NCI-H1417 (cell line): ENCODE measurements at places on chromosomes 4 and X.

DNA sequence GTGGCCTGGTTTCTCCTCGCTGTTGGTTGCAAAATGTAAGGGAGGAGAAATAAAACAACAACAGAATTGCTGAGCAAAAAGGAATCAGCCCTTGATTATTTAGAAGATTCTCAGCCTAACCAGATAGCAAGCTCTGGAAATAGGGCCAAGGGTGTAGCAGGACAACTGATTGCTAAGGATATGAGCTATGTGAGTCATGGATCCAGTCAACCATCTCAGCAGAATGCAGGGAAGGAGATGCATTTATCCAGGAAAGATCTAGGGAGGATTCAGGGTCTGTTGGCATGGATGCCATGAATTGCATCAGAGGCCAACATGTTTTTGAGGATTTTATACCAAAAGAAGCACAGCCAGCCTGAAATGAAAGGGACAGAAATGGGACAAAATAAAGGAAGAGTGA is 2.2 kb upstream of the XAGE3 start:
- DNase-seq: no peak

DNA sequence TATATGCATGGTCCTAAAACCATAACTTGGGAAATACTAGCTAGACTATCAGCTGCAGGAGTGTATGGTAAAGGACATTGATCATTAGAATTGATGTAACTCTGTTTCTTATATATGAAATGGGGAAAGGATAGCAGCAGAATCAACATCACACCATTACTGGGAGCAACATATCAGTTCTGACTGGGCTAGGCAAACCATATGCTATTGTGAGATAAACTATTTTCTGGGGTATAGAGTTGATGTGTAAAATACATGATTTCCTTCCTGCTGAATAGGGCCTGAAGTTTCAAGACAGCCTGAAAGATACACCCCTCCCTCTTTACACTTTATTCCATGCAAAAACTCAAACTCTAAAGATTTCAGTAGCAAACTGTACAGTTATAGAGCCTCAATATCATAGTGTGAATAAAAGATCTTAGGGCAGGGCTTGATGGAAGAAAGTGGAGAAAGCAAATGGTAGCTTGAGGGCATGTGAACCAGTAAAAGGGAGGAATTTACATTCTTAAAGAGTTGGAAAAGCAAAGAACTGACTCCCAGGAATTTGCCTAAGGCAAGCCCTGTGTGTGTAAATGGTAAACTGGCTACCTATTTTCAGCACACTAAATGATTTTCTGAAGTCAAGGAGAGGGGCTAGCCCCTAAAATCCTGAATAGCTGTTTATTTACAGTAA is 404.1 kb downstream of the MAPK10 start:
- no peak for DNase-seq

DNA sequence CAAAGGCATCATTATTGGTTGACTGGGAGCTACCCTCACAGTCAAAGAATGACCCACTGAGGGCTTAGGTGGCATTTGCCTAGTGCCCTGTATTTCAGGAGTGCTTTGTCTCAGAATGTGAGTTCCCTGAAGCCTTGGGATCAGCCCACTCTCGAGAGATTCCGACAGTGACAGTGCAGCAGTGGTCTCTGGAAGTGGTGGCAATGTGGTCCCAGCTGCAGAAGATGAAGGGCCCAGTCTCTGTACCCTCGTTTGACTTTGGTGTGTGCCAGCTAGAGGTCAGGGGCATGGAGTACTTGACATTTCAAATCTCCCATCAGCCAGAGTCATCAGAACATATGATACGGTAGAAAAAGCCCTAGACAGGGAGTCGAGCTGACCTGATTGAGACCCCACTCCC is 153.7 kb downstream of the EFNB1 start:
- no peak for DNase-seq

GRCh38 chr4:184816962-184817361 is 8.8 kb downstream of the ACSL1 start:
- DNase-seq: no peak

DNA sequence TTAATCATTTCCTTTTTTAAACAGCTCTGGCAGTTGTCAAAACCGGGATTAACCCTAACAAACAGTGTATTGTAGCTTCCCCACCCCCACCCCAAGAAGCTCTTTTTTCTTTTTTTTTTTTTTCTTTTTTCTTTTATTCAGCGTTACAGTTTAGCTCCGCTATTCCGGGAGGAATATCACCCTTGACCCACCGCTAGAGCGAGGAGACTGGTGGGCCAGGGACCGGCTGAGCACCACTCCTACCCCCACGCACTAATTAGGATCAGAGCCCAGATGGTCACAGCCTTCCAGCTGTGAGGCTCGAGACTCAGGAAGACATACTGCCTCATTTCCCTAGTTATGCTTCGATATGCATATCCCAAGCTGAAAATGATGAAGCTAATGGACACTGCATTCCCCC is 2.0 kb downstream of the PARM1 start:
- peak; percentile 40 for DNase-seq

DNA sequence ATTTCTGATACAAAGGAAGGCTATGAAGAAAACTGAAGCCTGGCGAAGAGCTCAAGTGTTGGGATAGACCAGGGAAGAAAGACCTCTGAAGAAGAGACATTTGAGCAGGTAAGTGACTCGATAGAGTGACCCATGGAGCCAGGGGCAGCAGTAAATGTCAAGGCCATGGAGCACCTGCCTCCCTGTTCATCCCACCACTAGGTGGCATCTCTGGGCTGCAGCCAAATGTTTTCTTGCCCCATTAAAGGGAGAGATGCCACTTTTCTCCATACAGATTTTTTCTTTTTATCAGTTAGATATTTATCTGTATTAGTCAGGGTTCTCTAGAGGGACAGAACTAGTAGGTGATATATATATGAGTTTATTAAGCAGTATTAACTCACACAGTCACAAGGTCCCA is 4.9 kb upstream of the ZNF81 start:
- peak; percentile 79 for DNase-seq

DNA sequence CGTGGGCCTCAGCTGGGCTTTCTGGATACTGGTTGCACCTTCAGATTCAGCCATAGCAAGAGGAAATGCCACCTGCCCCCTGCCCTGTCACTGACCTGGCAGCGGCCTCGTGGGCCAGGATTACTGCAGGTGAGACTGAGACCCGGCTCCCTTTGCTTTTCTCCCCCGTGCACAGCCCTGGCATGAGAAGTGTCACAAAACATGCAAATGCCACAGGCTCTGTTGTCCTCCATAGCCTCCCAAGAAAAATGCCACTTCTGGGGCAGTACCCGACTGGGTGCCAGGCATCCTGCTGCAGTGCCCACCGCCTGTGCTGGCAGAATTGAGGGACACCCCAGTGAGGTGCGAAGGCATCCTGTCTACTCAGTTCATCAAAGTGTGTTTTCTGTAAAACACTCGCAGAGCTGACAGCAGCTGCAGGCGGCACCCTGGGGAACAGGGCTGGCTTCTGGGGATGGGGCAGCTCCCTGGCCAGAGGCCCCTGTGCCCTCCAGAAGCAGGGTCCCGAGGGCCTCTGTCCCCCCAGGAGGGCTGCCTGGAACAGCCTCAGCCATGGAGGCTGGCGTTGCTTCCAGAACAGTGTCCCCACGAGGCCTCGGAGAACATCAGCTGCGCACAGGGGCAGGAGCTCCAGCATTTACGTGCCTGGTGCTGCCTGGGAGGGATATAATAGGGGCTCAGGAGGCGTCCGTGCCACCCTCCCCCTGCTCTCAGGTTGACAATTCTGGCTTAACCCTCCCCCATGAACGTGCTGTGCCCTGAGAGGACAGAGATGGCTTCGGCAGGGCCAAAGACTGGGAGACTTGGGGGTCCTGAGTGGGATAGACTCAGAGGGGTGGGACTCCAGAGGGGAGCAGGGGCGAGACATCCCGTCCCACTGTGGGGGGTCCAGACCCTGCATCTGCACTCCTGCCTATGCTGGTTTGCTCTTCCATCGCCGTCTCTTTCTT is 99.5 kb upstream of the NKX1-1 start:
- no peak for DNase-seq

GRCh38 chrX:80705379-80705778 is 104.3 kb downstream of the BRWD3 start:
- DNase-seq: no peak

DNA sequence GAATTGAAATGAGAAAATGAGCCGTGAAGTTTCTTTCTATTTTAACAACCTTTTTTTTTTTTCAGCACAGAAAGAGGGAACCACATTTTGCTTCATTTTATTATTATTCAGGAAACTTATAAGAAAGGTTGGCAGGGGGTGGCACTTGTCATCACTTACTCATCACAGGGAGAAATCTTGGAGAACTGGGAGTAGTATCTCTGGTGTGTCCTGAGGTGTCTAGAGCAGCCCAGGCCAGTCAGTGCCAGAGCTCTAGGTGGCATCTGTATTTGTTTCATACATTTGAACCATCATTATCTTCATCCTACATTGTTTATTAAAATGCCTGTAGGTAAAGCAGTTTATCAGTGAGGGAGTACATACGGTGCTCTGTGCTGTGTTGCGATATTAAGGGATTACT is 43.8 kb upstream of the ARHGAP24 start:
- no peak for DNase-seq

- DNase-seq: no peak
Measured at GRCh38 chr4:122606364-122607043, 14.4 kb downstream of the IL21 start.

- no peak for DNase-seq
Measured at GRCh38 chrX:119638725-119639471, 32.7 kb upstream of the NKRF start.

- no peak for DNase-seq
Measured at GRCh38 chr4:38785041-38785790, 2.4 kb upstream of the TLR10 start.

- peak; percentile 55 for DNase-seq
Measured at GRCh38 chr4:186201535-186202230, 10.3 kb downstream of the CYP4V2 start.

DNA sequence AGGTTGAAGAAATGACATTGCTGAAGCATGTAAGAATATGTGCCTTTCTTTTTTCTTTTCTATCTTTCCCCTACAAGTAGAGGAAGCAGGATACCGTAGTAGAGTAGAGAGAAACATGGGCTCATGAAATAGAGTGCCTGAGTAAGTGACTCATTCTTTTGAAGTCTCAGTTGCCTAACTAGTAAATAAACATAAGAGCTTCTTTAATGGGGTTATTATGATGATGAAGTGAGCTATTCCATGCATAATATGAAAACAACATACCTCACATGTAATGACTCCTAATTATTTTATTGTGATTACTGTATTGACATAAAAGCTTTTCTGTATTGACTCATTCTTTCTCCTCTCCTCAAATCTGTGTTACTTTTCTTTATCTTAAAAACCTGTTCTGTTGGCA is 1538.2 kb downstream of the TECRL start:
- peak; percentile 73 for DNase-seq

GRCh38 chr4:69576251-69576877 is 63.1 kb downstream of the UGT2A2 start:
- no peak for DNase-seq

GRCh38 chrX:39862963-39863362 is 234.8 kb downstream of the BCOR start:
- no peak for DNase-seq

DNA sequence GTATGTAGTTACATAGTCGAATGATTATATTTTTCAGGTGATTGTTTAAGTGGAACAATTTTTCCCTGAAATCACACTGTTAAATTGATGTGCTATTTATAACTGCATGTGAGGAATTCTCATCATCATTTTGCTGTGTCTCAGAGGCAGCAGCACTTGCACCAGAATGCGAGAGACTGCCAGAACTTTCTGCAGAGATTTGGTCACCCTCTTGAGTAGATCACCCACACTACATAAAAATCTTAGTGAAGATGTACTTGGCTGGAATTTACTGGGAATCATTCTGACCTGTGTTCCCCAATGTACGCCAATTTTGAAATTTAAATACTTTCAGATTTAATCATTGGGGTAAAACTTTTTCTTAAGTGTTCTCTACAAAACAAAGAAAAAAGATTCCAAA is 5.4 kb downstream of the UGT2B4 start:
- no peak for DNase-seq

DNA sequence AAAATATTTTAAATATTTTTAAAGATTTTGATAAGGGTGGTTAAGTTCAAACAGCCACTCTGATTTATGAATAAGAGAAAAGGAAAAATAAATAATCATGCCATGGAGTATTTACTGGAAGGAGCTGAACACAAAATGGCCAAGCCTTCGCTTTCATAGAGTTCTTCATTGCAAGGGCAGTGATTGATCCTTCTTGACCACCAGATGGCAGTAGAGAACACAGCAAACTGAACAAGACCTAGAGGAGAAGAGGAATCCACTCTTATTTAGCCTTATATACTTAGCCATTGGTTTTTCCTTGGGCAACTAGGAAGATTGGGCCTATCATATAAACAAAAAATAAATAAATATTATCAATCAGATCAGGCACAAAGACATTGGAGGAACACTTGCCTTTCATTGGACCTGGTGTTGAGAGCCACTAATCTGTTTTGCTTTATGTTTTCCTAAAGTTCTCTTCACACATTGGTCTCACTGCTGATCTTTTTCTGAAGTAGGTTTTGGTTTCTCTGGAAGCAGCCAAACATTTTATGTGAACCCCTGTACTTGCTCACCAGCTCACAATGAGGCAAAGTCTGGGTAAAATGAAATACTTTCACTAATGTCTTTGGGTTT is 58.1 kb upstream of the PARM1 start:
- peak; percentile 91 for DNase-seq

DNA sequence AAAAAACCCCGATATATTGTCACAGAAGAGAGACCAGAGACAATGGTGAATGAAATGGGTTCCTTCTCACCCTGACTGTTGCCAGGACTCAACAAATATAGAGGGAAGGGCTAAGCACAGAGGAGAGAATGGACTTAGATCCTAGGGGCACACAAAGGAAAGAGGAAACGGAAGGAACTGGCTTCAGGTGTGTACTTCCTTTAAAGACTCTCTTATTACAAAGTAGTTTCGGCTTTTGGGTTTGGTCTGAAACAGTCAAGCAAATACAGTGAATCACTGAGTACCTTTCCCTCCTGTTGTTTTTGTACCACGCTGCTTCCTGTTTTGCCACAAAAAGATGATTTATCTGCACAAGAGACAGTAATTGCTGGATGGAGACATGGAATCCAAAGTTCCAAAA is 46.1 kb upstream of the S100G start:
- DNase-seq: no peak

DNA sequence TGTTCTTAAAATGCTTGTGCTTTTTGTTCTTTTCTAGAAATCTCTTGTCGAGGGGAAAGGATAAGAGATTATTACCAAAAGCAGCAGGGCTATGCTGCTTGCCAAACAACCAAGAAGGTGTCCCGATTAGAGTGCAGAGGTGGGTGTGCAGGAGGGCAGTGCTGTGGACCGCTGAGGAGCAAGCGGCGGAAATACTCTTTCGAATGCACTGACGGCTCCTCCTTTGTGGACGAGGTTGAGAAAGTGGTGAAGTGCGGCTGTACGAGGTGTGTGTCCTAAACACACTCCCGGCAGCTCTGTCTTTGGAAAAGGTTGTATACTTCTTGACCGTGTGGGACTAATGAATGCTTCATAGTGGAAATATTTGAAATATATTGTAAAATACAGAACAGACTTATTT is 81.5 kb upstream of the PACRGL start:
- DNase-seq: peak; percentile 59

- DNase-seq: no peak
Measured at GRCh38 chr4:1471443-1472147, 65.4 kb upstream of the NKX1-1 start.

- DNase-seq: no peak
Measured at GRCh38 chr4:165151734-165152133, 39.1 kb upstream of the TMEM192 start.
